ENCODE measurements at places on chromosomes 5 and 9.

DNA sequence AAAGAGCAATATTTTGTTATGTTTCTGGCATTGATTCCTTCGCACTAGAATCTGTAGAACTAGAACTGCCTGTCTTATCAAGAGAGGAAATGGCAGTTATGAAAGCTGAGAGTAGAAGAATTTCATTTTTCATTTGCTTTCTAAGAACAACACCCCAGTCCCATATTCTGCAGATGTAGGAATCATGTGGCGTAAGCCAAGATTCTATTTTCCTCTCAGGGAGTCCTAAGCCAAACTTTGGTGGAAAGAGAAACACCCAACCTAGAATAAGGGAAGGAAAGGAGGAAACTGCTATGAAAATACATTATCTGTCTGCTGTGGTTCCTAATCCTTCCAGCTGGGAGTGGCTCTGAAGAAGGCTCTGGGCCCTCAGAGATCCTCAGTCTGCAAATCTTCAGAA, 1176.9 kb upstream of the C9orf72 start:
- DNase-seq: no peak

GRCh38 chr5:9149988-9150387, 395.9 kb downstream of the SEMA5A start:
- no peak for DNase-seq

- DNase-seq: no peak
Measured at GRCh38 chr5:179577286-179577960, 27.1 kb downstream of the RUFY1 start.

DNA sequence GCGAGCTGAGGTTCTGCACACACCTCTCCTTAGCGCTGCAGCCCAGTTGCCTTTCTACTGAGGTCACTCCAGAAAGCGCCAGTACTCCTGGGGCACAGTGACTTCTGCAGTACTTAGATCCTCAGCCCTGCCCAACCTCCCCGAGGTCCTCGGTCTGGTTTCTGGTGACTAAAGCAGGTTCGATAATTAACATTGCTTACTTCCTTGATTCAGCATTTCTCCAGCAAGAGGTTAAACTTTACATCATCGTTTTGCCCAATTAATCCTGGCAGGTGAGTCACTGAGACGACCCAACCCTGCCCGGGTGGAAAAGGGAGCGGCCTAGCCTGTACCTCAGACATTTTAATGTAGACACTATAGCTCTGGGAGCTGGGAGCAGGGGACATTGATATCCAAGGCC, 77.6 kb downstream of the PLAC8L1 start:
- DNase-seq: no peak

DNA sequence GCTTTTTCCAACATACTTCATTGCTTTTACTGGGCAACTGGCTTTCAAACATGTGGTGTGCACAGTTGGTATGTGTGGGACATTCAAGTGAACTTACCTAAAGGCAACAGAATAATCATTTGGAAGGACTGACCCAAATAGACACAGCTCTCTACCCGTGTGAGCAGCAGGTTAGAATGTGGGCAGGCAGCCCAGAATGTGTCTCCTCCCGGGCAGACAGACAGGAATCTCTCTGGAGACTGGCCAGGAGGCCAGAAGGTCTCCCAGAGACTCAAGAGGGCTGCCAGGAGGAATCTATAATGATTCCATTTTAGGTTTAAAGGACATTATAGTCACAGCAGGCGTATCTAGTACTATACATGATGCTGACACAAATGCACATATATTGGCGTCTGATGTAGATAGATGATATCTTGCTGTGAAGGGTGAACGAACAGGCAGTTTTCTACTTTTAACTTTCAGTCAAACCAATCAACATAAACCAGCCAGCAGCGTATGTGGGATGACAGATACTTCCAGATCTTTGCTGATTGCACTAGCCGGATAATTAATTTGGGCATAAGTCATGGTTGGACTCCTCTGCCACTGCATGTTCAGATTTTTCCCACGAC, 297.4 kb upstream of the ZNF608 start:
- no peak for DNase-seq

DNA sequence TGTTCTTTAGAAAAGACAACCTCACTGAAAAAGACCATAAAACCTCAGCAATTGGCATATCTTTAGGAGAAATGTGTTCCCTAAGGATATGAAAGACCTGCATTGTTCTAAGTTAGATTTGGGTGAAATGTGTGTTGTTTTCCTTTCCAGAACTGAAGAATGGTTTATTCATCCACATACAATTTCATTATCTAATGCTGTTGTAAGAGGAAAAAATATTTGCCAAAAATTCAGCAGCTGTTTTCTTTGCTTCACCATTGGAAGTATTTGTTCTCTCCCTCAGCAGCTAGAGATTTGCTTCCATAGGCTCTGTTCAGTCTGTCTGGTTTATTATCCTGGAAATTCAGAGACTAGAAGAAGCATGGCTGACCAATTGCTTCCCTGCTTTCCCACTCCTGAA, 150.9 kb downstream of the ISOC1 start:
- no peak for DNase-seq

GRCh38 chr9:76725011-76725546, 39.2 kb upstream of the PCA3 start:
- DNase-seq: no peak

All from activated CD4-positive, alpha-beta T cell treated with anti-CD3 and anti-CD28 coated beads for 4 hours (primary cell).